PC-9 (cell line): ENCODE measurements at places on chromosomes 6 and 20. TPM values are rescaled to one million over a fixed set of nuclear protein-coding genes. Genes with fewer than 3 reads are reported as not detected.

Gene SMOC2
- total RNA-seq, result not detected in 2 replicates

Gene NKAIN2
- 0.25 TPM in 1 of 2 replicates, not detected in the other for total RNA-seq

Gene NKX2-4
- total RNA-seq, result not detected in 2 replicates

GRCh38 chr6:46652232-46652602 is 401 bp downstream of the CYP39A1 start:
- no peak for DNase-seq

DNA sequence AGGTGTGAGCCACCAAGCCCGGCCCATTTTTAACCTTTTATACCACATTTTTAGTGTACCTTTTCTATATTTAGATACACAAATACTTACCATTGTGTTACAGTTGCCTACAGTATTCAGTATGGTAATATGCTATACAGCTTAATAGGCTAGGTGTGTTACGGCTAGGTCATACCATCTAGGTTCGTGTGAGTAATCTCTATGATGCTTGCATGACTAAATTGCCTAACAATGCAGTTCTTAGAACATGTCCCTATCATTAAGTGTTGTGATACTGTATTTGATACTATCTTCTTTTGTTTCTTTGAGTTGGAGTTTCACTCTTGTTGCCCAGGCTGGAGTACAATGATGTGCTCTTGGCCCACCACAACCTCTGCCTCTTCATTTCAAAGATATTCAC is 387.7 kb upstream of the SASH1 start:
- DNase-seq, result no peak

DNA sequence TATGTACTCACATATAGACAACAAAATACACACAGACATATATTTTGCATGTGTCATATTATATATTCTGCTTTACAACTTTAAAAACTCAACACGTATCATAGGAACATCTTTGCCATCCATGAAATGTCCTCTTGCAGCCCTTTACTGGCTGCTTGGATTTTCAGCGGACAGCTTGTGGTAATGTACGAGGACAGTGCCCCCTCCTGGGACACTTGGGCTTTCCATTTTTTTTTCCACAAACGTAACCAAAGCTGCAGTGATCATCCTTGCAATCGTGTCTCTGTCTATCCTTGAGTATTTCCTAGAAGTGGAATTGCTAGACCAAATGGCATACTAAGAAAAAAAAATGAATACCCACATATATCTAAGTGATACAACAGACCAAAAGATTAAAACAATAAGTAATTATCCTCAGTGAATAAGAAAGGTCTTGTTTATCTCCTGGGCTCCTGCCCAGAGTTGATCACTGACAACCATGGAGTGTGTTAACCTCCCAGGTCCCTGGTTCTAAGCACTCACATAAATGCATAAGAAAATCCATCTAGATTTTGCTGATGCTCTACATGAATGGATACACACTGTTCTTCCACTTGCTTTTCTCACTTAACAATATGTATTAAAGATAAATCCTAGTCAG is 18.1 kb downstream of the BPI start:
- peak; percentile 47 for DNase-seq
